ENCODE measurements at places on chromosomes 7 and 10.

DNA sequence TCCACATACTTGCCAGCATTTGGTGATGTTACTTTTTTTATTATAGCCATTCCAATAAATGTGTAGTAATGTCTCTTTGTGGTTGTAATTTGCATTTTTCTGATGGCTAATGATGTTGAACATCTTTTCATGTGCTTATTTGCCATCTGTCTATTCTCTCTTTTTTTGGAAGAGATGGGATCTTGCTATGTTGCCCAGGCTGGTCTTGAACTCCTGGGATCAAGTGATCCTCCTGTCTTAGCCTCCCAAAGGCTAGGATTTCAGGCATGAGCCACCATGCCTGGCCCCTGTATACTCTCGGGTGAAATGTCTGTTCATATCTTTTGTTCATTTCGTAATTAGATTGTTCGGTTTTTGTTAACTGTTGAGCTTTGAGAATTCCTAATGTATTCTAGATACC is 3.4 kb downstream of the OGDH start:
- no peak for DNase-seq

DNA sequence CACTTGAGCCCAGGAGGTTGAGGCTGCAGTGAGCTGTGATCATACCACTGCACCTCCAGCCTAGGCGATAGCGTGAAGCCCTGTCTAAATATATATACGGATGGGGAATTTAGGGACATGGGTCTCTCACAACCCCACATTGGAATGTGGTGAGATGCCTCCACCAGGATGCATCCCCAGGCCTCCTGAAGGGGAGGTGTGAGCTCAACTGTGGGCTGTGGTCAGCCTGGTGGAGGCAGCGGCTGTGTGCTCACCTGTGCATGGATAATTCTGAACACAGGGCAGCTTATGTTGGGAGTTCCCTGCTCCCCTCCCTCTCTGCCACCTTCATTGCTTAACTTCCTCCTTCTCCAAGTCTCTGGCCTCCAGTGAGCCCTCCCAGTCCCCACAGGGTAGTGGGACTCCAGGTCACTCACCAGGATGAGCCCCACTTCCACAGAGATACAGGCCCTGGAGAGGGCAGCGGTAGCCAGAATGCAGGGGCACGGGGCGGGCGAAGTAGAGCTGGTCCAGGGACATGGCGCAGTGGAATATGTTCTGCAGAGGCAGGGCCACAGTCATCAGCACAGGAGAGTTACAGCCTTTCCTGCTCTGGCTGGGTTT is 30.4 kb downstream of the PYROXD2 start:
- no peak for DNase-seq

- no peak for DNase-seq
Measured at GRCh38 chr10:114940735-114941134, 2.7 kb downstream of the TRUB1 start.

GRCh38 chr7:95840953-95841950 is 68.9 kb downstream of the DYNC1I1 start:
- no peak for DNase-seq
